ENCODE measurements at places on chromosomes 3 and 15. TPM values are rescaled to one million over a fixed set of nuclear protein-coding genes. Genes with fewer than 3 reads are reported as not detected.

- DNase-seq: no peak
Observed at GRCh38 chr3:173538410-173538809, 140.9 kb downstream of the NLGN1 start.

DNA sequence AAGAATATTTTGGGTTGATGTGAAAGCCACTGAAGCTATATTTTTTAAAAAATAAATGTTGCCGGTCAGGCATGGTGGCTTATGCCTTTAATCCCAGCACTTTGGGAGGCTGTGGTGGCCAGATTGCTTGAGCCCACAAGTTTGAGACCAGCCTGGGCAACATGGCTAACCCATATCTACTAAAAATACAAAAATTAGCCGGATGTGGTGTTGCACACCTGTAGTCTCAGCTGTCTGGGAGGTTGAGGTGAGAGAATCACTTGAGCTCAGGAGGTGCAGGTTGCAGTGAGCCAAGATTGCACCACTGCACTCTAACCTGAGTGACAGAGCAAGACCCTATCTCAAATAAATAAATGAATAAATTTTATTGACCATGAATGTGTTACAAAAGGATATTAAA lies 39.6 kb downstream of the GOLM2 start:
- no peak for DNase-seq

GRCh38 chr3:53005338-53005737 lies 40.5 kb downstream of the SFMBT1 start:
- no peak for DNase-seq

DNA sequence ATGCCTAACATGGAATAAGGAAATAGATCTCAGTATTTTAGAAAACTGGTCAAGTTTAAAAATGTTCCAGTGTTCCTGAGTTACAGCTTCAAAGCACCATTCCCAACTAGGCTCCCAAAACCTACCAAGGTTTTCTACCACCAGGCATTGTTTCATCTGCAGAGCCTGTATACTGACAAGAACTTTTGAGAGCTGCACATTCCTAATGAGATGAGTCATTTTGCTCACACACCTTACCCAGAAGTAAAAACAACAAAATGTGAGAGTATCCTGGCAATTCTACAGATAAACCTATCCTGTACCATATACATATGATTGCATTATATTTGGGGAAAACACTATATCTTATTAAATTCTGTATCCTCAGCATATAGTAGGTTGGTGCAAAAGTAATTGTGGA lies 90.7 kb downstream of the ATP8B4 start:
- DNase-seq: no peak

DNA sequence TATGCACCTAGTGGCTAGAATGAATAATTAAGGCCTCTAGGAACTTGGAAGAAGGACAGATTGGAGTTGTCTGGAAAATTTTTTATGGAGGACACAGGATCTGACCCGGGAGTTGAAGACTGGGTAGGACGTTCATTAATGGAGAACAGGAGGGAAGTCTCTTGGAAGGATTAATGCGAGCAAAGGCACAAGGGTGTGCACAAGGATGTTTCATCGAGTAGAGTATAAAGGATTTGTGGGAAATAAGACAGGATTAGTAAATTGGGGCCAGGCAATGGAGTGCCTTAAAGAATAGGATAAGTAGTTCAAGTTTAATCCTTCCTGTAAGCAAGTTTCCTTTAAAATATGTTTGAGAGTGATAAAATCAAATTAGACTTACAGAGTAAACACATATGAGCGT lies 14.6 kb downstream of the LMOD3 start:
- no peak for DNase-seq

DNA sequence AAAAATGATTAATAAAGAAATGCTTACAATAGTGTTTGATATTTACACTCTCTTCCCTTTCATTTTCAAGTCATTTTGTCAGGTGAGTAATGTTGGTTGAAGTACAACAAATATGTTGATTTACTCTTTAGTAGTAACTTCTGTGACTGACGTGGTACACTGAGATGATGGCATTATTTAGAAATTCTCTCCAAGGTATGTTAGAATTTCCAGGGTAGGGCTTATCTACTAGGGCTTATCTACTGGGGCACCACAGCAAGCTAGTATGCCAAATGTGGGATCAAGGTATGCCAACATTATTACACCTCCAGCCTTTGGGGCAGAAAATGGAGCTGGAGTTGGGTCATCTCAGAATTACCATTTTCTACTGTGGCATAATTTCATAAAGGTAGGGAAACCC lies 157.4 kb upstream of the AGTR1 start:
- DNase-seq: no peak

- peak; percentile 13 for DNase-seq
Observed at GRCh38 chr15:25175789-25176615, 221.2 kb downstream of the SNRPN start.

- no peak for DNase-seq
Observed at GRCh38 chr3:73661265-73661664, 36.5 kb upstream of the PDZRN3 start.

DNA sequence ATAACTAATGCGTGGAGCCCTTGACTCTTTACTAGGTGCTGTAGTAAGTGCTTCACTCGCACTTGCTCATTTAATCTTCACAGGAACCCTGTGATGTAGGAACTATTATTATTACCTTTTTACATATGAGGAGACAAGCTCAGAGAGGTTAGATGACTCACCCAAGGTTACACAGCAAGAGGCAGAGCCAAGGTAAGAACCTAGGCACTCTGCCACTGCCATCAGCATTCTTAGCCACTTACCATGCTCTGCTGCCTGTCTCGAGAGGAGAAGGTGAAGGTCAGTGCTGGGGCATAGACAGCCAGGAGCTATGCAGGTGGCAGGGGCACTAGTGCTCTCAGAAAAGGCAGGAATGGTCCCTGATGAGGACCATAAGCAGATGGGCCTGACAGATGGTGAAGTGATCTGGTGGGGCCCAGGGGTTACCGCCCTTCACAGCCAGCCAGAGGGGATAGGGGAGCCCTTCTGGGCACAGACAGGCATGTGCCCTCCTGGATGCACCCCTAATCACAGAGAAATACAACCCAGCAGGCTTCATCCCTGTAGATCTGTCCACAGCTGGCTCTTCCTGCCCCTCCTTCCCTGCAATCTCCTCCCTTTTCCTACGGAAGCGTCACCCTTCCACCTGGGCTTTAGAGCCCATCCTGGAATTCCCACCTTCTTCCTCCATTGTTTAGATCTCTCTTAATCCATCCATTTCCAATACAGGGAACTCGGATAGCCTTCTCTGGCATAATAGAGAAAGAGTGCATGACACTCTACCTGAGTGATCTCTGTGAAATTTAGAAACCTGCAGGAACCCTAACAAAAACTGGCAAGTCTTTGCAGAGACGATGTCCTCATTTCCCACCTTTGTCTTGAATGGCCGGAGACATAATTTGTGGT lies 26.9 kb downstream of the ABTB1 start:
- DNase-seq: no peak

- no peak for DNase-seq
Observed at GRCh38 chr15:44308415-44308814, 19.9 kb downstream of the GOLM2 start.

DNA sequence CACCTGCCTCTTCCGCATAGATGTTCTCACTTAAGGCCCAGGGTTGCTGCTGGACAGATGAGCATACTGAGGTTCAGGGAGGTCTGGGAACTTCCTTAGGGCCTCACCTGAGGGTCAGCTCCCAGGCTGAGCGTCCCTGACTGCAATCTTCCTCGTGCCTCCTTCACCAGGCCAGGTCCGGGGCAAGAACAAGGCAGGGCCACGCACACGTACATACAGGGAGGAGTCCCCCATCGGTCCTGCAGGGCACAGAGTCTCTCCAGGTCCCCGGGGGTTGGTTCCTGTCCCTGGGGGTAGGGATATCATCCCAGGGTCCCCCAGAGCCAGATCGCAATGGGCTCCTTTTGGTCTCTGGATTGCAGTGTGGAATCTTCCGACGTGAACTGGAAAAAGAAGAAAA lies 130.1 kb downstream of the LRRK1 start:
- DNase-seq: no peak

DNA sequence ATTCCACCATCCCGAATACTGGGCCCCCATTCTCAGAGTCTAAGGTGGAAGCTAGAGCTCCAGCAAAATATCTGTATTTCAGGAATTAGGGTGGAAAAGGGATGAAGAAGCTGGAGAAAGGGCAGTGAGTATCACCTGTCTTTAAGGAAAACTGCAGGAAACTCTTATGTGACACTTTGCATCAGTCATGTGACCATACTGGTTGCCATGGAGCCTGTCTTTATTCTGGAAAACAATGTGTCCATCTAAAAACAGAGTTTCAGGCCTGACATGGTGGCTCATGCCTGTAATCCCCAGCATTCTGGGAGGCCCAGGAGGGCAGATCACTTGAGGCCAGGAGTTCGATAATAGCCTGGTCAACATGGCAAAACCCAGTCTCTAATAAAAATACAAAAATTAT lies 52.9 kb upstream of the FSIP1 start:
- DNase-seq: no peak

DNA sequence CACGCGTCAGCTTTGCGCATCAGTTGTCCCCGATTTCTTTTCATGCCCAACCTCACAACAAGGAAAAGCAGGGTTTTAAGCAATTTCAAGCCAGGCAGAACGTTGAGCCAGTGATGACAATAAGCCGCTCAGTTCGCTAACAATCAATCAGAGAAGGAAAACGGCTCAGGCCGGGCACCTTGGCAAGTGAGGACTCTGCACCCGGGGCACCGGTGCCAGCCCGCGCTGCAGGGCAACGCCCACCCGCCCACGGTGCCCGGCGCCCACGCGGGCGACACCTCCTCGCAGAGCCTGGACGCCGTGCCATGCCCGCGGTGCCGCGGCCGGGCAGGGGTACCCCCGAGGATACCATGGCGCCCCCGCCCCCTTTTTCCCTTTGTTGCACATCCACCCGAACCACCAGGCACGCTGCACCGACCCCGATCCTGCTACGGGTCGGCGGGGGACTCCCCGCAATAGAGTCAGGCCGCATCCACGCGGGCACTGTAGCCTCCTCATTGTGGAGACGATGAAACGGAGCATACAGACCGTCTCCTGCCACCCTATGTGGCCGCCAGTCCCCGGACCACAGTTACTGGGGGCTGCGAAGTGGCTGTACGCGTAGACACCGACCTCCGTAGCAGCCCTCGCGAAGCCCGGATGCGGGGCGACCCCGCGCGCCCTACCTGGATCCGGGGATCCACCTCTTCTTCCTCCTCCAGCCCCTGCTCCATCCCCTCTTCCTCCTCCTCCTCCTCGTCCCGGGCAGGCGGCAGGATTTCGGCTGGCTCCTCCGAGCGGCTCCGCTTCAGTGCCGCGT lies 581 bp downstream of the SH3BP5 start:
- no peak for DNase-seq

- DNase-seq: no peak
Observed at GRCh38 chr15:85073556-85074194, 92.0 kb downstream of the PDE8A start.

The COL6A5 gene
- not detected for total RNA-seq

The PPP1R14D gene
- total RNA-seq: 1.3 TPM

The PLA2G4E gene
- not detected for total RNA-seq

The ANKRD34C gene
- not detected for total RNA-seq

The SPESP1 gene
- total RNA-seq: 5.1 TPM

The TM4SF18 gene
- total RNA-seq: 25.9 TPM

All from breast epithelium (tissue), 4 donors.